Heart right ventricle (tissue), 16 donors: ENCODE measurements at places on chromosomes 12 and 14.

DNA sequence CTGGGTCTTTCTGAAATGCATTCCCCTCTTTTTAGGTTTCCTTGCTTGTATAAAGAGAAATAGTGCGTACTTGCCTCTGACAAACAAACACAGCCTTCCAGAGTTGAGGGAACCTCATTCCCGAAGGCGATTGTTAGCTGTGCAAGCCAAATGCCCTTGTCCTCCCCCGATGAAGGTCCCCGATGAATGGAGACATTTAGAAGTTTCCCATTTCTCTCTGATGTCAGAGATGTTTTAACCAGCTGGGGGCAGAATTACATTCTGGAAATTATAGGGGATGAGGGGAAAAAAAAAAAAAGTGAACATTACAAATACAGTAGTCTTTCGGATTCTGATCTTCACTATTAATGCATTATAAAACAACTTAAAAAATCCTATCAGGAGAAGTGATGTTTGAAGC, 366.8 kb downstream of the VRK1 start:
- no peak overlapping the region for H3K4me3 ChIP-seq
- H3K27ac ChIP-seq = no peak overlapping the region
- H3K4me1 ChIP-seq = no peaks in the 10 kb centered on the region
- no peaks in the 10 kb centered on the region for H3K27me3 ChIP-seq
- no peaks in the 10 kb centered on the region for H3K36me3 ChIP-seq

DNA sequence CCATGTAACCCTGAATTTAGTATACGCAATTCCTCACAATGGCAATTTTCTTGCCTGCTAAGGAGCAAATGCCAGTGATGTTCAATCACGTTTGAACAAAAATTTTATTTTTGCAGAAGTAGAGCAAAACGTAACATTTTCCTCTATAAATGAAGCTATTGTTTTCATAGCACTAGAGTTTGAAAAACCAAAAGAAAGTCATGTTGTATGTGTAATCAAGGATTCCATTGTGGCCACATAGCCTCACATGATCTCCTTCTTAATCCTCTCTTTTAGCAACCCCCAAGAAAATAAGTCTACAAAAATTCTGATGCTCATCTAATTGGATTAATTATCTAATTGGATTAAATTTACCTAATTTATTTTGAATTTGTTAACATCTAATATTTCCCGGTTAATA, 1217.4 kb upstream of the FLRT2 start:
- DNase-seq = no peak
- no peaks in the 10 kb centered on the region for H3K27me3 ChIP-seq
- H3K4me1 ChIP-seq = no peaks in the 10 kb centered on the region
- no peak overlapping the region for H3K4me3 ChIP-seq
- H3K27ac ChIP-seq = no peak overlapping the region
- H3K36me3 ChIP-seq = no peaks in the 10 kb centered on the region

GRCh38 chr12:111870216-111870615, 28.2 kb downstream of the MAPKAPK5 start:
- H3K27ac ChIP-seq = no peak overlapping the region
- H3K36me3 ChIP-seq = peaks cover 5% of the 10 kb centered on the region
- DNase-seq = no peak
- no peaks in the 10 kb centered on the region for H3K4me1 ChIP-seq
- H3K27me3 ChIP-seq = no peaks in the 10 kb centered on the region

DNA sequence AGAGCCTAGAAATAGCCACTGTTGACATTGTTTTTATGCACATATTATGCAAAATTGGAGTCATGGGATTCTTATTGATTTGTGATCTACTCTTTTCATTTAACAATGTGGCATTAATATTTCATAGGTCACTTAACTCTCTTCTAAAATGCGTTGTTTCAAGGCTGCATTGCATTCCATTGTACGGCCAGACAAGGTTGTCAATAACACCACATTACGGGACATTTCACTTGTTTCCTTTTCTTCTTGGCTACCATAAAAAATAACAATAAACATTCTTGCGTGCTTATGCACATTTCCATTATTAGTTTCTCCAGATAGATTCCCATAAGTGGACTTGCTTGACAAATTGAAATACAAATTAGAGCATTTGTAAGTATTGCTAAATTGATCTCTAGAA, 120.8 kb upstream of the TMCC3 start:
- DNase-seq = no peak
- H3K27me3 ChIP-seq = peaks cover 4% of the 10 kb centered on the region
- H3K36me3 ChIP-seq = no peaks in the 10 kb centered on the region
- H3K4me1 ChIP-seq = no peaks in the 10 kb centered on the region

GRCh38 chr12:76568130-76568529, 8.6 kb upstream of the OSBPL8 start:
- H3K4me3 ChIP-seq = no peak overlapping the region
- H3K27me3 ChIP-seq = no peaks in the 10 kb centered on the region
- H3K27ac ChIP-seq = no peak overlapping the region
- no peak for DNase-seq
- no peaks in the 10 kb centered on the region for H3K4me1 ChIP-seq

- H3K36me3 ChIP-seq = no peaks in the 10 kb centered on the region
- no peak overlapping the region for H3K4me3 ChIP-seq
- H3K27ac ChIP-seq = no peak overlapping the region
- H3K4me1 ChIP-seq = peaks cover 10% of the 10 kb centered on the region
- no peak for DNase-seq
- no peaks in the 10 kb centered on the region for H3K27me3 ChIP-seq
Measured at GRCh38 chr12:49942512-49942893, 8.0 kb upstream of the AQP2 start.

DNA sequence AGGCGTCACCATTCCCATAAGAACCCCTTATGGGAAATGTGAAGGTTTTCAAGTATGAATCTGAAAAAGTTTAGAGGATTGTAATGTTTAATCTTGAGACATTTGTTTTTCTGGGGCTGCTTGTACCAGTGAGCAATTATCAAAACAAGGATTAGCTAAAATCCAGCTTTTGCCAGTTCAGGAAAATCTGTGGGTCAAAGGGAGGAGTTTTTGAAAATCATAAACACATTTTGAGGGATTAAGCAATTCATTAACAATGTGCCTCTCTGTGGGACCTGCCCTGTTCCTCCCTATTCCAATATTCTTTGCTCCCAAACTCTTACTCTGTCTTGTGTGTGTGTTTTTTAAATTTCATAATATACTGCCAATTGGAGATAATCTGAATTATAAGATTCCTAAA, 11.7 kb upstream of the DAAM1 start:
- no peak overlapping the region for H3K27ac ChIP-seq
- no peaks in the 10 kb centered on the region for H3K27me3 ChIP-seq
- no peaks in the 10 kb centered on the region for H3K4me1 ChIP-seq
- DNase-seq = no peak
- H3K36me3 ChIP-seq = no peaks in the 10 kb centered on the region

DNA sequence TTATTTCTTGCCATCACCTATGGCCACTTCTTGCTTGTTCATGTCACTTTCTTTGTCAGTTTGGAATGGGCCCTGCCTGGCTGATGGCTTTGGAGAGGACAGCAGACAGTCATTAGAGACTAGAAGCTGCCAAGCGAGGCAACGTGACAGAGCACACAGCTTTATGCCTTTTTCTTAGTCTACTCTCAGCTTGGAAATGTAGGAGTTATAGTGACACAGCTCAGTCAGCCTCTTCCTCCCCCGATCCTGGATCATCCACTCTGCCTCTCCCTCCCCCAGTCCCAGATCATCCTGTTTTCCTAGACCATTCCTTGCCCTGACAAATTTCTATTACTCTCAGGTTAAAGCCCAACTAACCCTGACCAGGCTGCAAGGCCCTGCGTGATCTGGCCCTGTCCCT, 26.6 kb downstream of the ETV6 start:
- peaks cover 91% of the 10 kb centered on the region for H3K4me1 ChIP-seq
- no peaks in the 10 kb centered on the region for H3K27me3 ChIP-seq
- peak overlapping the region; percentile 39 for H3K27ac ChIP-seq

DNA sequence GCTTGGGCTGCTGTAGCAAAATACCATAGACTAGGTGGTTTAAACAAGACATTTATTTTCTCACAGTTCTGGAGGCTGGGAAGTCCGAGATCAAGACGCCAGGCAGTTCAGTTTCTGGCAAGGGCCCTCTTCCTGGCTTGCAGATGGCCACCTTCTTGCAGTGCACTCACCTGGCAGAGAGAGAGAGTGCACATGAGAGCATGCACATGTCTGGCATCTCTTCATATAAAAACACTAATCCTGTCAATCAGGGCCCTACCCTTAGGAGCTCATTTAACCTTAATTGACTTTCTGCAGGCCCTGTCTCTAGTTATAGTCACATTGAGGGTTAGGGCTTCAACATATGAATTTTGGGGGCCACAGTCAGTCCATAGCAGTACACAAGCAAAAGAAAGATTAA, 12.4 kb upstream of the EVL start:
- no peaks in the 10 kb centered on the region for H3K4me1 ChIP-seq
- DNase-seq = no peak
- H3K4me3 ChIP-seq = no peak overlapping the region
- H3K27ac ChIP-seq = no peak overlapping the region

GRCh38 chr14:100898465-100898864, 5.1 kb downstream of the RTL1 start:
- no peak overlapping the region for H3K4me3 ChIP-seq
- DNase-seq = no peak
- H3K27me3 ChIP-seq = peaks cover 92% of the 10 kb centered on the region
- no peak overlapping the region for H3K27ac ChIP-seq
- H3K36me3 ChIP-seq = no peaks in the 10 kb centered on the region

DNA sequence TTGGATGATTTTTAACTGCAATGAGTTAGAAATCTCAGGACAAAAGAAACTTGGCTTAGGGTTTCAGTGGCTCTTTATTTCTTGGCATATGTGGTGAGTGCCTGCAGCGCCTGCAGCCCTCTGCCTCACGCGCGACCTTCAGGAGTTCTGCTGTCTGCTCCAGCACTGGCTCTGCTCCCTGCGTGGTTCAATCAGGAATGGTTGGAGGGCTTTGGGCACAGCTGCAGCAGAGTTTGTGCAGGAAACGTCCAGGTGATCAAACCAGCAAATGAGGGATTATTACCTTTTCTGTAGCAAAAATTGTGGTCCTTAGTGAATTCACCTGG, 19.8 kb downstream of the PPM1H start:
- H3K27ac ChIP-seq = no peak overlapping the region
- DNase-seq = peak; percentile 39
- H3K4me1 ChIP-seq = no peaks in the 10 kb centered on the region
- no peak overlapping the region for H3K4me3 ChIP-seq
- no peaks in the 10 kb centered on the region for H3K36me3 ChIP-seq
- no peaks in the 10 kb centered on the region for H3K27me3 ChIP-seq

GRCh38 chr14:106670011-106670410, 1143.6 kb downstream of the TMEM121 start:
- no peak overlapping the region for H3K27ac ChIP-seq
- H3K4me3 ChIP-seq = no peak overlapping the region
- no peak for DNase-seq
- H3K36me3 ChIP-seq = no peaks in the 10 kb centered on the region
- H3K4me1 ChIP-seq = no peaks in the 10 kb centered on the region

GRCh38 chr12:121814429-121815119, 10.8 kb downstream of the SETD1B start:
- H3K4me1 ChIP-seq = peaks cover 39% of the 10 kb centered on the region
- DNase-seq = no peak
- peaks cover 71% of the 10 kb centered on the region for H3K36me3 ChIP-seq
- H3K27me3 ChIP-seq = no peaks in the 10 kb centered on the region
- no peak overlapping the region for H3K4me3 ChIP-seq

GRCh38 chr12:29309320-29309902, 71.6 kb downstream of the ERGIC2 start:
- H3K36me3 ChIP-seq = no peaks in the 10 kb centered on the region
- H3K27ac ChIP-seq = no peak overlapping the region
- no peak for DNase-seq
- peaks cover 6% of the 10 kb centered on the region for H3K4me1 ChIP-seq

GRCh38 chr14:100622224-100622623, 35.0 kb upstream of the BEGAIN start:
- H3K4me1 ChIP-seq = peaks cover 24% of the 10 kb centered on the region
- H3K27me3 ChIP-seq = peaks cover 24% of the 10 kb centered on the region
- no peaks in the 10 kb centered on the region for H3K36me3 ChIP-seq
- no peak for DNase-seq
- no peak overlapping the region for H3K27ac ChIP-seq

DNA sequence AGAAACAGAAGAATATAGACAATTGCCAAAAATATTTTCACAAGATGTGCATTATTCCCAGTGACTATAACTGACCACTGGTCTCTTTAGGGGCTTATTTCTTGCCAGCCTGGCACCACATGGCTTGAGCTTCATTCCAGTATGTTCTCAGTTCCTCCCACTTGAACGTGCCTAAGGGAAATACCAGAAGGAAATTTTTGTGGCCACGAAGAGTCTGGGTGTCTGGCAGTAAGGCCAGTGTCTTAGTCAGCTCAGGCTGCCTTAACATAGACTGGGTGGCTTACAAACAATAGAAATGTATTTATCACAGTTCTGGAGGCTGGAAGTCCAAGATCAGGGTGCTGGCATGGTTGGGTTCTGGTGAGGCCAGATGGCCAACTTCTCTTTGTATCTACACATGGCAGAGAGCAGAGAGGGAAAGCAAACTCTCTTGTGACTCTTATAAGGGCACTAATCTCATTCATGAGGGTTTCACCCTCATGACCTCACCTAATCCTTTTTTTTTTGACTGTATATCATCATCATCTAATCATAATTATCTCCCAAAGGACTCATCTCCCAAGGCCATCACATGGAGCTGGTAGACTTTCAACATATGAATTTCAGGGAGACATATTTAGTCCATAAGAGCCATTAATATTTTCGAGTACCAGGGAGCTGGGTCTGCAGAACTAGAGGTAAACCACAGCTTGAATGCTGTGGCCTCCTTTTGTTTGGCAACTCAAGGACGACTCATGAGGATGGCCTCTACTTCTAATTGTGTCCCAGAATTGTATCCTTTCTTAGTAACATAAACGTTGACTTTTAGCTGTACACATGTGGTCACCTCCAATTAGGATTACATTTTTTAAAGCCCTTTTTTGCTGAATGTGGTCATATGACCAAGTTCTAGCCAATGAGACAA, 5.1 kb upstream of the SMOC1 start:
- H3K36me3 ChIP-seq = no peaks in the 10 kb centered on the region
- DNase-seq = no peak
- H3K4me1 ChIP-seq = no peaks in the 10 kb centered on the region
- H3K27ac ChIP-seq = no peak overlapping the region
- H3K4me3 ChIP-seq = no peak overlapping the region

DNA sequence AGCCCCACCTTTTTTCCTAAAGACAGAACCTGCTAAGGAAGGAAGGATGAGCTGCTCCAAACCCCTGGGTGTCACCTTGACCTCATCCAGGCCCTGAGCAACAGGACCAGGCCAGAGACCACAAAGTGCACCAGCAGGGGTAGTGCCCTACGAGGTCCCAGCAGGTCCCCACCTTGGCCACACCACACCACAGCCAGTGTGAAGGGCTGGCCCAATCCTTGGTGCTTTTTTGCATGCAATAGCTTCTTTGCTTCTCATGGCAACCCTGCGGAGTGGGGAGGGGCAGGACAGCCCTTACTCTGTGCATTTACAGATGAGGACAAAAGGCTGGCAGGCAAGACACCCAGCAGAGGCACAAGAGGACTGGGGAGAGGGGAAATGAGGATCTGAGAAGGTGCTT, 352.6 kb downstream of the BCL11B start:
- no peak overlapping the region for H3K4me3 ChIP-seq
- DNase-seq = no peak
- H3K36me3 ChIP-seq = no peaks in the 10 kb centered on the region
- H3K4me1 ChIP-seq = no peaks in the 10 kb centered on the region
- H3K27ac ChIP-seq = no peak overlapping the region
